Activated CD8-positive, alpha-beta T cell treated with anti-CD3 and anti-CD28 coated beads for 36 hours (primary cell): ENCODE measurements at places on chromosomes 2 and 18. TPM values are rescaled to one million over a fixed set of nuclear protein-coding genes. Genes with fewer than 3 reads are reported as not detected.

Gene GGCX
- total RNA-seq, result 14.6 TPM

Gene GLI2
- not detected for total RNA-seq

Gene ABHD1
- 0.50 TPM for total RNA-seq

Gene LIPG
- 0.18 TPM for total RNA-seq

Gene RGPD3
- 0.34 TPM for total RNA-seq

Gene MYL1
- total RNA-seq, result not detected

Gene ESPNL
- 0.27 TPM for total RNA-seq

Gene M1AP
- total RNA-seq, result not detected

Gene CYP1B1
- total RNA-seq, result 2.2 TPM
